ENCODE measurements at places on chromosomes 16 and 17.

GRCh38 chr17:5630434-5630833 lies 46.1 kb upstream of the NLRP1 start:
- no peak for DNase-seq

- DNase-seq = no peak
These were observed 112.9 kb downstream of the METRNL start for GRCh38 chr17:83192161-83192788.

GRCh38 chr17:64496786-64497564 lies at the start of gene POLG2:
TSS of gene POLG2 (minus strand) at chr17:64497054. CDS start at chr17:64496968, 86 bp downstream.
- DNase-seq = peak; percentile 85

- DNase-seq = no peak
These were observed 3.7 kb downstream of the KLHDC4 start for GRCh38 chr16:87762071-87762571.

- DNase-seq = no peak
These were observed 104.7 kb downstream of the LITAF start for GRCh38 chr16:11481987-11482386.

DNA sequence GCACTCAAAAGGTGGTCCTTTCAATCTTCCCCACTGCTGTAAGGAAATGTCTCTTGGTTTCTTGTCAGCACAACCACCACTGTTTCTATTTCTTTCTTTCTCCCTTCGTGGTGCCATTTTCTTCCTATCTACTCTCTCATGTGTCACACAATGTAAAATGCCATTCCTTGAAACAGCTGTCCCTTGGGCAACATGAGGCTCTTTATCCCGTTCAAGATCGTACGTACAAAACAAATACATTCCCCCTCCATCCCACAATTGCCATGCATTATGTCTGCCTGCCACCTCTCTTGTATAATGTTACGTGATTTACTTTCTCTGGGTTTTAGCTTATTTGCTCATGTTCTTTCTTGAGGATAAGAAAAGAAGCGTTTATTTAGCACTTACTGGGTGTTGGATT lies 410.6 kb downstream of the HS3ST4 start:
- no peak for DNase-seq

DNA sequence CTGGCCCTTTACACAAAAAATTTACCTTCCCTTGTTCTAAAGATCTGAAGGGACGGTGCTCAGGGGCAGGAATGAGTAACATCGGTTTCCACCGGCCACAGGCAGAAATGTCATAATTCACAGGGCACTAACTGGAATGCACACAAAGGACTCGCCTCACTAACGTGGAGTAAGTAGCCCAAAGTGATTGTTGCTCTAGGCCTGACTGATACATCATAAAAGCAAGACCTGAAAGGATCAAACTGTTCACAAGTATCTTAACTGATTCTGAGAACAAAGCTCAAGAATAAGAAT lies 8.9 kb upstream of the TCF25 start:
- no peak for DNase-seq
